ENCODE measurements at places on chromosomes 11 and 22.
A peak's percentile ranks its signal among the peaks of the same experiment; 100 is the strongest.

DNA sequence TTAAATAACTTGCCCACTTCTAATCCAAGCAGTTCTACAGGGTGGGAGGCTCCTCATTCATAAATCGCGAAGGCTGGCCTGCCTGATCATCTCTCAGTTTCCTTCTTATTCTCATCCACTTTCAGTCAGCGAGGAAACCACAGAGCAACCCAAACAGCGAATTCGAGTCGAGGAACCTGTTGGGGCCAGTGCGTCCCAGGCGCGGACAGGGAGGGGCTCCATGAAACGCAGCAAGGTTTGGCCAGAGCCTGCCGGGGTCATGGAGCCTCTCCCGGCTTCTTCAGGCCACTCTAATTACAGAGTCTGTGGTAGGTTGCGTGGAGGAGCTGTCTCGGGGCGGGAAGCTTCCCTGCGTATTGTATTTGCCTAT is 741 bp upstream of the NAV2 start:
- H3K4me3 ChIP-seq: peak overlapping the region; percentile 44
- no peaks in the 10 kb centered on the region for H3K36me3 ChIP-seq
- H3K27me3 ChIP-seq: peaks cover 26% of the 10 kb centered on the region
- H3K4me1 ChIP-seq: peaks cover 16% of the 10 kb centered on the region
- H3K27ac ChIP-seq: peak overlapping the region; percentile 82

DNA sequence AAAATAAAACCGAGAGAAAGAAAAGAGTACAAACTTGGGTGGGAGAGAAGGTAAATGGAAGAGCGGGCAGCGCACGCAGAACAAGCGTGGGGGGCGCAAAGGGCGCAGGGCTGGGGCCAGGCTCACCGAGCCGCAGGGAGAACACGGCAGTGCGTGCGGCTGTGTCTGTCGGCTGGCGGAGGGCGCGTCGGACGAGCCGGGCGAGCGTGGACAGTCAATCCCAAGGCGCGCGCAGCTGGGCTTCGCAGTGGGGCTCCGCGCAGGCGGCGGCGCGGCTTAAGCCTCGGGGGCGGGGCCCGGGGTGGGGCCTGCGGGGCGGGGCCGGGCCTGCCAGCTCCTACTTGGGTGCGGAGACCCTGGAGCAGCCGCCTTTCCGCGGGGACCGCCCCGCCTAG is at the start of gene UCP2:
Gene UCP2, minus strand, starts transcription at position 249 of the 395 bp plus-strand sequence. CDS start 4,465 bp downstream, outside the sequence.
- H3K4me3 ChIP-seq: peak within 1 kb of the TSS; percentile 67
- H3K27me3 ChIP-seq: no peaks in the 10 kb centered on the region

- H3K27me3 ChIP-seq: peaks cover 6% of the 10 kb centered on the region
- no peak overlapping the region for H3K27ac ChIP-seq
- H3K36me3 ChIP-seq: no peaks in the 10 kb centered on the region
- H3K4me3 ChIP-seq: no peak overlapping the region
- DNase-seq: no peak
- peaks cover 70% of the 10 kb centered on the region for H3K4me1 ChIP-seq
Observed at GRCh38 chr11:2534957-2535672, 90.3 kb downstream of the KCNQ1 start.

- H3K36me3 ChIP-seq: peaks cover 89% of the 10 kb centered on the region
- no peak for DNase-seq
- H3K4me3 ChIP-seq: no peak overlapping the region
Observed at GRCh38 chr11:57812634-57813033, 51.0 kb downstream of the CTNND1 start.

DNA sequence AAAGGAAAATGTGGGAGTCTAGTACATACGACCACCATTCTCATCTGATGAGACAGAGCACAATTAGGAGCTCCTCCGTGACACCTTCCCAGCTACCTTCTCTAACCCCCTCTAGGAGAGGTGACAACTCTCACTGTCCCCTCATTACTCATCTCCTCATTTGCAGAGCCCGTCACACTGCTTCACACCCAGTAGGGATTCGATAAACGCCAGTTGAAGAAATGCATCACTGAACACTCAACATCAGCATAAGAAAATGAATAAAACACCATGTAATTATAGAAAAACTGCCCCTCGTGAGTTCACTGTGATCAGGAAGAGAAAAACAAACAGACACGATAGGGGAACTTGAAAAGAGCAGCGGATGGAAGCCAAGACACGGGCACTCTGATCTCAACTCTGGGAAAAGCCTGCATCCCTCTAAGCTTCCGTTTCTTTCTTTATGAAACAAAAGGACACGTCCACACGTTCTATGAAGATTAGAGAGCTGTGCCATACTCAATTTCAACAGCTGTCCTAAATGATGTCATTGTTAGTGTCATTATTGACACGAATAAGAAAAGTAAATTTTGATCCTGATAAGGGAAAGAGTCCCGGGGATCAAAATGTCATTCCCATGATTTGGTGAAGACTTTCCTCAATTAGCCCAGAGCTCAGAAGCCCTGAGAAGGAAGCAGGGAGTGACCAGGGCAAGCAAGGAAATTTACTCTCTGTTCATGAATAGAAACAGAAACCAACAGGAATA is 356.9 kb downstream of the LARGE1 start:
- DNase-seq: no peak
- H3K27ac ChIP-seq: no peak overlapping the region
- H3K4me3 ChIP-seq: no peak overlapping the region
- H3K27me3 ChIP-seq: no peaks in the 10 kb centered on the region
- H3K4me1 ChIP-seq: no peaks in the 10 kb centered on the region
- no peaks in the 10 kb centered on the region for H3K36me3 ChIP-seq

GRCh38 chr11:69906453-69906907 is 87.3 kb upstream of the FGF3 start:
- no peak overlapping the region for H3K27ac ChIP-seq
- peaks cover 14% of the 10 kb centered on the region for H3K4me1 ChIP-seq
- H3K27me3 ChIP-seq: peaks cover 37% of the 10 kb centered on the region

DNA sequence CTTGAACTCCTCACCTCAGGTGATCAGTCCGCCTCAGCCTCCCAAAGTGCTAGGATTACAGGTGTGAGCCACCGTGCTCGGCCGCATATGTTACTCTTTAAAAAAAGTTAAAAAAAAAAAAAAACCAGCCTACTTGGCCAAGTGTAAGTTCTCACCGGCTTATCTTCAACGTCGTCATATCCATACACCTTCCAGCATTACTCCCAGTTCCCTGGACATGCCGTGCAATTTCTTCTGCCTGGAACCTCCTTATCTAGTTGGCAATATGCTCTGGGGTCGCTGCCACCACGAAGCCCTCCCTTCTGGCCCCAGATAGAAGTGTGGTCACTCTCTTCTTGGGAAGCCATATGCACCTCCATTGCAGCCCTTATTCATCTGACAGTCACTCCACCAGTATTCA is 36.3 kb upstream of the CBX7 start:
- H3K4me1 ChIP-seq: no peaks in the 10 kb centered on the region
- no peaks in the 10 kb centered on the region for H3K36me3 ChIP-seq
- no peaks in the 10 kb centered on the region for H3K27me3 ChIP-seq
- no peak overlapping the region for H3K27ac ChIP-seq
- DNase-seq: no peak

GRCh38 chr11:67449116-67449844 is 3.2 kb downstream of the GPR152 start:
- no peak for DNase-seq
- no peaks in the 10 kb centered on the region for H3K27me3 ChIP-seq
- H3K36me3 ChIP-seq: no peaks in the 10 kb centered on the region
- peaks cover 33% of the 10 kb centered on the region for H3K4me1 ChIP-seq

- no peak for DNase-seq
- no peaks in the 10 kb centered on the region for H3K4me1 ChIP-seq
- no peaks in the 10 kb centered on the region for H3K27me3 ChIP-seq
- H3K27ac ChIP-seq: no peak overlapping the region
Observed at GRCh38 chr11:48164836-48165235, 51.8 kb upstream of the OR4B1 start.

Data from K562 (cell line).